ENCODE measurements at places on chromosomes 13 and 19. TPM values are rescaled to one million over a fixed set of nuclear protein-coding genes. Genes with fewer than 3 reads are reported as not detected.

GRCh38 chr13:91313581-91313980, 33.9 kb upstream of the MIR17HG start:
- no peak for DNase-seq

- no peak for DNase-seq
Observed at GRCh38 chr19:38318660-38319059, 985 bp upstream of the KCNK6 start.

GRCh38 chr13:108609353-108609752, 20.1 kb upstream of the MYO16 start:
- DNase-seq = no peak

Gene CGB2
- polyA plus RNA-seq = not detected

DNA sequence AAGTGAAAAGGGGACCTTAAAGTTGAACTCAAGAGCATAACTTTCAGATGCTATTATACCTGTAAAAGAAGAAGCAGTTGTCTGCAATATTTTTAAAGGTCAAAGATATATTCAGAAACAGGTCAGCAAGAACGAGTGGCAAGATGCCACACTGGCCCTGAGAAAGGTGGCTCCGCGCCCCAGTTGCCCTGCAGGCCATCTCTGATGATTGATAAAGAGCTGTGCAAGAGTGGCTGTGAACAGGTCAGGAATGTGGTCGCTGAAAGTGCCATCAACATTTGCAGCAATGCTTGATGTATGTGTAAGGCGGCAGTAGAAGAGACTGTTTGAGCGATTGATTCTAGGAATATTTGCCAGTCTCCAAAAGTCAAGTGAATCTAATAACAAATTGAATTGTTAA, 664.2 kb upstream of the SLC10A2 start:
- DNase-seq = no peak

DNA sequence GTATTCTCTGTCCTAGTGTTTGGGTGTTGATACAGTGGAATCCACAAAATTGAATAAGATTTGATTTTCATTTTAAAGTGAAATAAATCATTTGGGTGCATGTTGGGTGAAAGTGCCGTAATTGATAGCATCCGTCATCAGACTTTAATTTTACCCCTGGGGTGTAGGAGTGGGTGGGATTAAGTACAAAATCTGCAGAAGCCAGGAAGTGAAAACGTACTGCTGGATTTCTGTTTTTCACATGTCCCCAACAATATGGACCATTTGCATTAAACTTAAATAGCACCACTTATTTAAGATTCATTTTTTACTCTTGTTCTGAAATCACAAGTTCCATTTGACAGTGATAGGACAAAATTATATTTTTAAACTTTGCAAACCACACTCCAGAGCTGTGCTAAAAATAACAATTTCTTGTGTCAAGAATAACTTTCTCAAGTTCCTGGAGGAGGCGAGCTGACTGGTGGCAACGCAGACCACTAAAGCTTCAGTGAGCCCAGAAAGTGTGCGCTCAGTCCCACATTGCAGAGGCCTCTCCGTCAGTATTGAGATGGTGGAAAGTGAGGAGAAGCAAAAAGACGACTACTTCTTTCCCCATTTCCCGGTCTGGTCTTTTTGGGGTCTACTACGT, 71.3 kb downstream of the ARHGEF7 start:
- no peak for DNase-seq

Gene MUC16
- polyA plus RNA-seq = not detected

DNA sequence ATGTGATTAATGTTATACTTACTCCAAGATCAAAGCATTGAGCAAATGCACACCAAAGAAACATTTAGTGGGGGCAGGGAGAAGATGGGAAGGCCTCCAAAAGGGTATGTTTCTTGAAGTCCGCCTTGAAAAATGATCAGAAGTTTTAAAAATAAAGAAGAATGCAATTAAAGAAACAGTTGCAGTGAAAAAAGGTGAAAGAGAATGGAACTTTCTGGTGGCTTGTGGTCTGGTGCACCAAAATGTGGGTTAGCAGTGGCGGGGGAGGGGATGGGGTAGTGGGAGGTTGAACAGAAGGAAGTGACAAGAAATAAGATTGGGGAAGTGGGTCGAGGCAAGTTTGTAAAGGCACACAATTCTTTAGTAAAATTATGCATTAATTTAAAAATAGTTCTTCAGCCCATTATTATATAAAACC, 2.5 kb downstream of the LCP1 start:
- no peak for DNase-seq

DNA sequence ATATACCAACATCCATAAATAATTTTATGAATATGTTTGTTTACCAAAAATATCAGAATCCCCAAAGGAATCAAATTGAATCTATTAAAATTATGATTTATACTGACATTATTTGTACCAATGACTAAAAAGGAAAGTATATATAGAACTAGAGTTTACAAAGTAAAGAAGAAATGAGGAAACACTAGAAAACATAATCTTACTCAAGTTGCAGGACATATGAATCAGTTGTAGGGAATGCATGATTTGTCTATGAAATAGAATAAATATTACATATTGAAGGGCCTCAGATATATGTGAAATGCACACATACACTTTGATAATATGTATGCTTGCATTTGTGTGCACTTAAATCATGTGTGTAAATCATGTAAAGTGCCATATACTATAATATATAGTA, 1466.4 kb downstream of the EFNB2 start:
- no peak for DNase-seq

- DNase-seq = no peak
Observed at GRCh38 chr13:64428196-64428595, 2801.9 kb downstream of the PCDH9 start.

GRCh38 chr13:108725471-108725870, 96.1 kb downstream of the MYO16 start:
- DNase-seq = no peak

DNA sequence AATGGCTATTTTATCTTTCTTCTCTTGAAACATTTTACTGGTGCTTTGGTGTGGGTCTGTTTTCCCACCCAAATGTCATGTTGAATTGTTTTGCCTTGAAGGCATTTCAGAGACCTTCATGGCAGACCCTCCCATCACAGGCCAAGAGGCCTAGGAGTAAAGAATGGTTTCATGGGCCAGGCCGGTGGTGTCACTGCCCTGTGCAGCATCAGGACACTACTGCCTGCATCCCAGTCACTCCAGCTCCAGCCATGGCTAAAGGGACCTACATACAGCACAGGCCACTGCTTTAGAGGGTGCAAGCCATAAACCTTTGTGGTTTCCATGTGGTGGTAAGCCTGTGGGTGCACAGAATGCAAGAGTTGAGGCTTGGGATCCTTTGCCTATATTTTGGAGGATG, 326.9 kb downstream of the SLITRK5 start:
- DNase-seq = no peak

Gene U2AF2
- polyA plus RNA-seq = 53.1 TPM

DNA sequence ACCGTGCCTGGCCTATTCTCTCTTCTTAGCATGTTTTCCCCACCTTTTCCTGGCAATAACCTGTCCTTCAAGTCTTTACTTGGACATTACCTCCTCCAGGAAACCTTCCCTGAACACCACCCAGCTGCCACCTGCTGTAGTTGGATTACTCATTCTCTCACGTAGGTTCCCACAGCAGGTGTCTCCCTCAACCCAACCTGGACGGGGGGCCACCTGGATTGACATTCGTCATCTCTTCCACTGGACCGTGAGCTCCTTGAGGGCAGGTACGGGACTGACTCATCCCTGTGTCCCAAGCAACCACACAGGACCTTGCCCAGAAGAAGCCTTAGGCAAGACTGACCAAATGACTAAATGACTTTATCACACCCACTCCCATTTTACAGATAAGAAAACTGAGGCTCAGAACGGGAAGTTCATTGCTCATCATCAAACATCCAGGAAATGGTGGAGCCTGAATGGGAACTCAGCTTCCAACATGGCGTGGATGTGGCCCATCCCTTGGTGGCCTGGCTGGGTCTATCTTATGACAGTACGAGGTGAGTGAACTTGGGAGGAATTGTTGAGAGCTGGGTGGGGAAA, 3.5 kb upstream of the KLK6 start:
- DNase-seq = no peak

Gene ZNF540
- polyA plus RNA-seq = 0.50 TPM

DNA sequence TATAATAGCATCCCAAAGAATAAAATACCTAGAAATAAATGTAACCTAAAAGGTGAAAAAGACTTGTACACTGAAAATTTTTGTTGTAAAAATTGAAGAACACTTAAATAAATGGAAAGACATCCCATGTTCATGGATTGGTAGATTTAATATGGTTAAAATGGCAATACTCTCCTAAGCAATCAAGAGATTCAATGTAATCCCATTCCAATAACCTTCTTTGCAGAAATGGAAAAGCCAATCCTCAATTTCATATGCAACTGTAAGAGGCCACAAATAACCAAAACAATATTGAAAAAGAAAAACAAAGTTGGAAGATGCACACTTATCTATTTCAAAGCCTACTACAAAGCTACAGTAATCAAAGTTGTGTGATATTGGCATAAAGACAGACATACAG, 17.7 kb downstream of the DZIP1 start:
- DNase-seq = no peak

GRCh38 chr19:49985871-49986270, 24.9 kb upstream of the SIGLEC11 start:
- no peak for DNase-seq
